ENCODE measurements at places on chromosomes 12 and 14. TPM values are rescaled to one million over a fixed set of nuclear protein-coding genes. Genes with fewer than 3 reads are reported as not detected.

- peak; percentile 2 for DNase-seq
These were observed 1.2 kb upstream of the GLIPR1L2 start for GRCh38 chr12:75389706-75390105.

Gene MGST1
- total RNA-seq: 75.6 TPM

DNA sequence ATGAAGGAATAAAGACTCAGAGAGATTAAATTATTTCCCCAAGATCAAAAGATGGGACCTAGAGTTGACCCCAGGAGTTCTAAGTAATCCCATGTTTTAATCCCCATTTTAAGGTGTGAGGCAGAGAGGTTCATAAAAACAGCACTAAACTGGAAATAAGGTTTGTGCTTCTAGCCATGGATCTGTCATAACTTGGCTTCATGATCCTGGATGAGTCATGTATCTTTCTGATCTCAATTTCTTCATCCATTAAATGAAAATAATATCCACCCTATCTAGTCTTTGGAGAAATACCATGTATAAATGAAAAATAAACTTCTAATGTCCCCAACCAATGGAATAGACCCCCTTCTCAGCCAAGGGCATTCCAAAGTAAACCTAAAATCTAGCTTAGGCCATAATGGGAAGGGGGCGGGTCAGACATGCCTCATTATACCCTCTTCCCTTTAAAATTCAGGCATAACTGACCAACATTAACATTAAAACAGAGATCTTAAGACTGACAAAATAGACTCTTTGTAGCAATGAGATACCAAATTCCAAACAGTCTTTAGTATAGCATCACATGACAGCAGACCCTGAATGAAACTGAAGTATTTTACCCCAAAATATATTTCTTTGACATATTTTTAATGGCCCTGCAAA is 47.8 kb downstream of the SLC41A2 start:
- DNase-seq: peak; percentile 8

Gene PDE3A
- total RNA-seq: under 0.01 TPM

- no peak for DNase-seq
These were observed 259.3 kb downstream of the BCL11B start for GRCh38 chr14:99012703-99013102.

Gene ACVRL1
- not detected for total RNA-seq

Gene OTX2
- not detected for total RNA-seq

DNA sequence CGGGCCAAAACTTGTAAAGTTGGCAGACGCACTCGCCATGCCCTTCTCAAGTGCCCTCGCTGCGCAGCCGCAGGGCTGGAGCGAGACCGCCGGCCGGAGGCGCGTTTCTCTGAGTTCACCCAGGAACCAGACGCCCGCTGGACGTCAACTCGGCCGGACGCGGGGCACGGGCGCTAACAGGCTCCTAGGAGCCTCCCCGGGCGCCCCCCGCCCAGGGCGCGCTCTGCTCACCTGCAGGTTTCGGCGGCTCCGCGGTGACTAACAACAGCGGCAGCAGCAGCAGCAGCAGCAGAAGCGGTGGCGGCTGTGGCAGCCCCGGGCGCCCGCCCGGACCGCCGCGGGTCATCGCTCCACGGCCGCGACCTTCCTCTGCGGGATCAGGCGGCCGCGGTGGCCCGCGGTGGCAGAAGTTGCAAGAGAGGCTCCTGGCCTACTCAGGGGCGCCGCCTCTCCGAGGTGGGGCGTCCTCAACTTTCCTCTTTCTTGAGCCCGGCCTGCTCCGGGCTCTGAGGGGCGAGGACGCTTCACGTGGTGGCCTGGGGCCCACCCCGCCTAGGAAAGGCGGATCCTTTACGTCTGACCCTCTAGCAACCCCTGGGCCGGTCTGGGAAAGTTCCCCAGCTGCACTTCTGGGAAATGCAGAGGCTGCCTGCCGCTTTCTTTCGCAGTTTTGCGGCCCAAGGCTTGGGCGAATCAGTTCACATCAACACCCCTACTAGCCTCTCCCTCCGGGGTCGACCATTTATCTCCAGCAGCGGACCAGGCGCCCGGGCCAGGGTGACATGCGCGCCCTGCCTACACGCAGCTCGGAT is at the start of gene PLBD1:
Gene PLBD1, minus strand, starts transcription at position 533 of the 812 bp plus-strand sequence. Its CDS starts 187 bp downstream, at position 346.
- DNase-seq: peak; percentile 20

Gene RNASE1
- 2.2 TPM for total RNA-seq

Measured in RPMI7951 (cell line).